Endothelial cell (in vitro differentiated cells): ENCODE measurements at places on chromosomes 2 and 18.

GRCh38 chr2:240965905-240966456 lies 32.4 kb upstream of the SNED1 start:
- no peak for DNase-seq

DNA sequence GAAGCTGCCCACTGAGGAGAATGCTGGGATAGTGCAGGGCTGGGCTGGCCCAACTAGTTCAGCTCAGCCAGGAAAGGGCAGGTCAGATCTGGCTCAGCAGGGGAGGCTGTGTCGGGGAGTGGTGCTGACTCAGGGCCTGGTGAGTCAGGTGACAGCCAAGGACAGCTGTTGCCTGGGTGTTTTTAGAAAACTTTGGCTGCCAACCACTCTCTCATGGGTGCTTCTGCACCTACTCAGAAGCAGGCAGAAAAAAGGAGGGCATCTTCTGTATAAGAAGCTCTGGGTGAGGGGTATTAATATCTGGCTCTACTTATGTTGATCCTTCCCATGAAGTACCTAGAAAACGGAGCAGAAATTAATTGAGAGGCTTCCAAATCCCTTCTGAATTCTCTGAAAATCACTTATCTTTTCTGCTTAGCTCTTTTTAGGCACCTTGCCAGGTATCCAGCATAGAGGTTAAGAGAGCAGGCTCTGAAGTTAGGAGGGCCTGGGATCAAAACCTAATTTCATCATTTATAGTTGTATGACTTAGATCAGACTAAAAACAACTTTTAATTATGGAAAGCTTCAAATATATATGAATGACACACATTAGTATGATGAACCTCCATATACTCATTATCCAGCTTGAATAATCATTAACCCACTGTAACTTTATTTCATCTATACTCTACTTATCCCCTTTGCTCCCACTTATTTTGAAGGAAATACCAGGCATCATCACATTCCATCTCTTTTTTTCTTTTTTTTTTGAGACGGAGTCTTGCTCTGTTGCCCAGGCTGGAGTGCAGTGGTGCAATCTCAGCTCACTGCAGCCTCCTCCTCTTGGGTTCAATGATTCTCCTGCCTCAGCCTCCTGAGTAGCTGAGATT lies 15.5 kb upstream of the RAB10 start:
- DNase-seq: no peak

GRCh38 chr2:64080179-64080578 lies 61.0 kb upstream of the VPS54 start:
- no peak for DNase-seq

- peak; percentile 65 for DNase-seq
These were observed 155.2 kb downstream of the SH3BP4 start for GRCh38 chr2:235106874-235107639.

DNA sequence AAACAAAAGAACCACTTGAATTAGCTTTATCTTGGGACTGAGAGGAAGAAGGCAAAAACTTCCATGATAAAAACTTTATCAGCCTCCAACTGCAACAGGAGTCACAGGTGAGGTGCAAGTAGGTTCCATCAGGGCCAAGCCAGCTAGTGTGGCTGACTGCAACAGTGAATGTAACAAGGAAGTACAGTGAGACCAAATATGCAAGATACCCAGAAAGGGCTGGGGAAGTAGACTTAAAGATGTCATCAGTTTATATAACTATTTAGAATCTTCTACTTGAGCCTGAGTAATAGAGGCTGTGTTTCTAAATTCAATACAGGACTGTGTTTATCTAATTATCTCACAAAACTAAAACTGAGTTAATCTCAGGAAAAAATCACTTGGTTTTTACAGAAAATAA lies 14.8 kb downstream of the PLEKHM3 start:
- DNase-seq: no peak

DNA sequence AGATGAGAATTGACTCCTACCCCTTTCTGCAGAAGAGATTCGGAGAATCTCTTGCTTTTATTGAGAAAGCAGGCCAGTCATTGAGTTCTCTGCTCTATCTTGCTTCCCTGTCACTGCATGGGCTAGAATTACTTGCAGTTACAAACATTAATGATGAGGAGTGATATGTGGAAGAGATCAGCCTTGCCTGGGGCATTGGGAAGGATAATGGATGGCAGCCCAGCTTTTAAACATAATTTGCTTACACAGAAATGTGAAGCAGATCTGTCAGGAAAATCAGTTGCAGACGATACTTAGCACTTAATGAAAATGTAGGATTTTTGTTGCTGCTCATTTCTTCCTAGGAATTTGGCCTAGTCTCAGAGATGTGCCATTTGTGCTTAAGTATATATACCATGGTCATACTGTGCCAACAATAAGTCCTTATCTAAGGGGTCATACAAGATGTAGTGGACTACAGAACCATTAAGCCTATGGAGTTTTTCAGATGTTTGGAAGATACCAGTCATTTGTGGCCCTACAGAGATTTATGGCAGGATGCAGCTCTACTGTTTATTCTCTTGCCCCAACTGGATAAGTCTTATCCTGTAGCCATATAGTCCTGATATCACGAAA lies 92.7 kb downstream of the XRCC5 start:
- DNase-seq: no peak

DNA sequence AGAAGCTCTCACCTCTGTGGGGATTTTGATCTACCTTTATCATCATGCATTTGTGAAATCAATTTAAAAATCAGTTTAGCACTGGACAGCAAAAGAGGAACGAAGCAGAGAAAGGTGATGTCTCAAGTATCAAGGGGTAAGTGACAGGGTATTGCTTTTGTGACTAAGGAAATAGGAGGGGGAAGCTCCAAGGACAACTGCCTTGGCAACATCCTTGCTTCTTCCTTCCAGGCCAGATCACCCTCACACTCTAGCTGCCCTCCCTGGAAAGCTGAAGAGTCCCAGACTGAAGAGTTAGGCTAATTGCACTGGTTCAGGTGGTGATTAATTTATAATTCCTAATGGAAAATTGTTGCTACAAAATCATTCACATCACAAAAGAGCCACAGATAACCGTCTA lies 859.1 kb upstream of the ACVR2A start:
- DNase-seq: no peak

- DNase-seq: no peak
These were observed 10.2 kb downstream of the CYRIA start for GRCh38 chr2:16655445-16655837.

DNA sequence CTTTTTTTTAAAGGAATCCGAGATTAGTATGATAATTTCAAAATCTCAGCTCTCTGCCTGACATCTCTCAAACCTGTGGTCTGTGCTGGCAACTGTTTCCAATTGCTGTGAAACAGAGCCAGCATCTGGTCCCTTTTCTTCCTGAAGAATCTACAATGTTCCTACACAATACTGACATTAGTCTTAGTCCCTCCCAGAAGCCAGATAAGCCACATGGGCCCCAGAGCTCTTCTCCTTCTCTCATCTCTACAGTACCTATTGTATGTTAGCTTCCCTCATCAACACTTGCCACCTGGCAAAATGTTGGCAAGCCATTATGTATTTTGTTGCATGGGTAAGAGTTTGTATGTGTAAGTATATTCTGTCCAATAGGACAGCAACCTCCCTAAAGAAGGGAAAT lies 62.9 kb upstream of the CDKL4 start:
- DNase-seq: no peak

- no peak for DNase-seq
These were observed 19.3 kb upstream of the ADCY3 start for GRCh38 chr2:24939353-24939752.

GRCh38 chr2:71473346-71474031 lies 20.1 kb downstream of the DYSF start:
- DNase-seq: no peak

GRCh38 chr2:165886487-165887146 lies 67.0 kb downstream of the TTC21B start:
- DNase-seq: no peak

DNA sequence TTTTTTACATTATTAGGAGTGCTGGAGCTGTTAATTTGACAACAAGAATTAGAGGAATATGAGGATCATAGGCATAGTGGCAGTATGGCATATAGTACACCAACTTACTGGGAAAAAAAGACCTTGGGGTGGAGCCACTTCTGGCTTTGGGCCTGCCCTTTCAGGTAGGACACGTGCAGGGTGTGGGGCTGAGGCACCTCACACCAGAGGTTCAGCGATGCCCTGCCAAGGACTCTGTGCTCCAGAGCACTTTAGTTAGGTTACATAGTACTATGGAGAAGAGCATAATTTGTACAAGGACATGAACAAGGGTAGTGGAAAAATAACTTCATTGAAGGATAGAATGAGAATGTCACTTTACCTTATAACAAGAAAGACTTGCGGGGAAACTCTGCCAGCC lies 77.1 kb upstream of the CD302 start:
- no peak for DNase-seq

DNA sequence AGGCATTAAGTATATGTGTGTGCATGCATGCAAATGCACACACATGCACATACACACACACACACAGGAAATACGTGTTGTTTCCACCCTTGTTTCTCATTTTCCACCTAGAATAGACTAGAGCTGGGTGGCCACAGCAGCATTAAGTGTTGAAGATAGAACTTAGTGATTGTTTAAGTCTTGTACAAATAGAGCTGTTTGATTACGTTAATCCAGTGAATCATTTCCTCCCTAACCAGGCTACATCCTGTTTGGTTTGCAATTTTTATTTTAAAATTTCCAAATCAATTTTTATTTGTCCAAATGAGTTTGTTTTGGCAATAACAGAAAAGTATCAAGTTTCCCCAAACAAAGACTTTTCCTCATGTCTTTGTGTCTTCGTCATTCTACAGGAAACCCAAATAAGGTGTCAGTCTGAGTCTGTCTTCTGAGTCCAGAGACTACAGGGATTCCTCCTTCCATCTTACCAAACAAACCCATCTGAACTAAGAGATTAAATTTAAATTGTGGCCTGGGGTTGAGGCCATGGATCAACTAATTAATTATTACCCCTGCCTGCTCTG lies 74.6 kb upstream of the GALNT5 start:
- no peak for DNase-seq

- DNase-seq: no peak
These were observed 146.3 kb downstream of the ARL6IP6 start for GRCh38 chr2:152864601-152865149.
